ENCODE measurements at places on chromosomes 4 and X.

DNA sequence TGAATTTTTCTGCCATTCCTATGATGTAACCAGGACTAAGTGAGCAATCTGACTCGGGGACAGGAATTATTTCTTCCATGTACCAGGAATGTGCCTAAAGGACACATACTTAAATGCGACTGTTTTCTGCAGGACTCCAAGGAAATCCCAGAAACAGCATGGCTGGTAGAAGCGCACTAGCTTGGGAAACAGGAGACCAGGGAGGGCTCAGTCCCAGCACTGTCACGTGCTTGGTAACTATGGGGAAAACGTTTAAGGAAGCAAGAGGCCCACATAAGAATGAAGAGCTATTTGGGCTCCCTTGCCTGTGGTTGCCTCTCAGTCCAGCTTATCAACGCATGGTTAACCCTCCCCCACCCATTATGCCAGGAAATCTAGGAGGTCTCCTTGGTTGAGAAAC lies 19.6 kb downstream of the MPP1 start:
- no peak for DNase-seq

DNA sequence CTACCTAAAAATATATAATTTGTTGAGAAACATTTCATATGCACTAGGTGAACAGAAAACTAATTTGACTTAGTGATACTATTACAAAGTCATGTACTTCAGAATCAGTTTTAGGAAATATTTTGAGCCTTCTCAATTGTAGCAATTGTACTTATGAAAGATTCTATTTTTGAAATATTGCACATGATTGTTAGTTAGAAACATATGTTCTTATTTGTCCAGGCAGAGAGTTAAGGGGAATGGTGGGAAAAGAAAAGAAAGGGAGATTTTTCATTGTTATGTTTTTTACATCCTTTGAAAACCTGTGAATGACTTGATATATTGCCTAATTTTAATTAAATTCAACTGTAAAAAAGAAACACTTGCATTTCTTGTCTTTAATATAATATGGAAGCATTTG lies 66.0 kb downstream of the GLRB start:
- no peak for DNase-seq

DNA sequence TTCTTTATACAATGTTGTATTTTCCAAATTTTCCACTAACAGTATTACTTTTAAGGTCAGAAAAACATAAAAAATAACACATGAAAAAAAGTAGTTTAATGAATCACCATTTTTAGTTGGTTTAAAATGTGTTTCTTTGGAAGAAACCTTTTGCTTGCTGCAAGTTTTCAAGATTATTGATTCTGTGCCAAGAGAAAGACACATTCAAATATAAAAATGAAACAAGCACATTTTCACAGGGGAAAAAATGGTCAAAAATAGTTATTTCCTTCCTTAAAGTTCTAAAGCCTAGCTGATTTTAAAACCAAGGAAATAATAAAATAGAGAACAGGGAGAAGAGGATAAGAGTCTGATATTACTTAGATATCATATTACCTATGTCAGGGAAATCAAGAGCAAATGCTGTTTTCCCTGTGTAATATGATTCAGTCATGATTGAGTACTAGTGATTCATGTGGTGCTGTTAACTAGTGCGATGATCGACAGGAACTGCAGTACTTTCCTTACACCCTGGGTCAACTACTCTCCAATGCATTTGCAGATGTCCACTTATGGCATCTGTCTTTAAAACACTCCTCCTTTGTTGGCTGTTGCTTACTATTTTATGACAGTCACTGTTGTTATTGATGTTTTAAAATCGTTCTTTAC lies 103.8 kb downstream of the CAMK2D start:
- DNase-seq = no peak

GRCh38 chr4:87521757-87522374 lies 7.3 kb downstream of the SPARCL1 start:
- DNase-seq = no peak

- no peak for DNase-seq
Measured at GRCh38 chr4:39543034-39543433, 15.8 kb upstream of the UGDH start.

GRCh38 chrX:134604701-134605311 lies 53.5 kb downstream of the PLAC1 start:
- DNase-seq = no peak

- no peak for DNase-seq
Measured at GRCh38 chr4:182250446-182250845, 7.2 kb downstream of the TENM3 start.

DNA sequence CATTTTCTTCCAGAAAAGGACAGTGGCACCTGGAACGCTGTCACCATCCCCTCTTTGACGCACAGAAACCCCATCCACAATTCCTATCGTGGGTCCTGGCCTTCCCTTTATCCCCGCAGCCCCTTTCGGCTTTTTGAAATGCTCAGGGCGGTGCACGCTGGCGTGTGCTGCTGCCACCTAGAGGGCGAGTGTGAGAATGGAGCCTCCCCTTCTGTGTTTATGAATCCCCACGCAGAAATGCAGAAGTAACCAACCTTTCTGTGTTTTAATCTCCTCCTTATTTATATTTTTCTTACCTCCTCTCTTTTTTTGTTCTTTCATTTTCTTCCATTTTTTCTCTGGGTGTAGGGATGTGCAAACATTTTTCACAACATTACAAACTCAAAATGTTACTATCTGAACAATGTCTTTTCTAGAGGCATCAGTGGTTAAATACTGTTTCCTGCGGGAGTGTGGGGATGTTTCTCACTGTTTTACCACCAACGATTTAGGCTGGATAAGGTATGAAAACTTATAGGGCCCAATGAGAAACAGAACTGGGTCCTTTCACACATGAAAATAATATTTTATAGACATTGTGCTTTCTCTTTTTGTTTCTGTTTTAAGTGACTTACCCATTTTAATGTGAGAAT lies 50.0 kb downstream of the TMA16 start:
- peak; percentile 79 for DNase-seq

DNA sequence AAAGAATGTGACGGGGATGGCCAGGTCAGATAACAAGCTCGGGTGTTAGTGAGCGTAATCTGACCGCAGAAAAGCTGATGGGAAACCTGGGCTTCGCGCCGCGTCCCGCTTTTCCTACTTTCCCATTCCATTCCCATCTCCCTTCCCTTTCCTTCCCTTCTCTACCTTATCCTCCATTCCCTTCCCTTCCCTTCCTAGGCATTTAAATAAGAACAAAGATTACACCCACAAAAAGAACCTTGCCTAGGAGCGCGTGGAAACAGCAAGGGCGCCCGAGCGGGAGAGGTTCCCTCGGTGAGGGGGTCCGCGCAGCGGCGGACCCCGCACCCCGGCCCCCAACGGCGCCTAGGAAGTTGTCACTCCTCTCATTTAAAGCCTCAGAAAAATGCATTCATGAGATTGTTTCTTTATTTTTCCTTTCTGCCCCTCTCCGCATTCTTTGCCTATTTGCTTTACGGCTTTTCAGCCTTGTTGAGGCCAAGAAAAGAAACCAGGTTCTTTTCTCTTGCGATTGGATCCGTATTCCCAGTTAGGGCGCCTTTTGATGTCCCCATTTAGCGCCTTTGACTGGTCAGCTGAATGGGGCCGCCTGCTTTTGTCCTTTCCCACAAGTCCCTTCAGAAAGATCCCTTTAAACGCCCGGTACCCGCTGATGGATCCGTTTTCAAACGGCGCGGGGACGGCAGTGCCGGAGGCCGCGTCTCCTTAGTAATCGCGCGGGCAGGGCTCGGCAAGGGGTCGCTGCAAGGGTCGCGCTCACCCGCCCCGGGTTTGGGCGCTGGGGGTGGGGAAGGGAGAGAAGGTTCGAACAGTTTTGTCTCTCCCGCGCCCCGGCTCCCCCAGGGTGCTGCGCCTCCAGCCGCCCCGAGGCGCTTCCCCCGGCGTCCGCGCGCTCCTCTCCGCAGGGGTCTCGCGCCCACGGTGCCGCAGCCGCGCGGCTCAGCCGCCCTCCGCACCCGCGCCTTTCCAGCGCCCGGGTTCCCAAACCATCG lies 54.1 kb upstream of the TMEM33 start:
- no peak for DNase-seq

- no peak for DNase-seq
Measured at GRCh38 chr4:83112231-83112630, 2.3 kb downstream of the PLAC8 start.

GRCh38 chr4:4364061-4364460 lies 22.8 kb upstream of the NSG1 start:
- DNase-seq = no peak

- DNase-seq = no peak
Measured at GRCh38 chr4:15117270-15117946, 115.1 kb downstream of the CPEB2 start.

DNA sequence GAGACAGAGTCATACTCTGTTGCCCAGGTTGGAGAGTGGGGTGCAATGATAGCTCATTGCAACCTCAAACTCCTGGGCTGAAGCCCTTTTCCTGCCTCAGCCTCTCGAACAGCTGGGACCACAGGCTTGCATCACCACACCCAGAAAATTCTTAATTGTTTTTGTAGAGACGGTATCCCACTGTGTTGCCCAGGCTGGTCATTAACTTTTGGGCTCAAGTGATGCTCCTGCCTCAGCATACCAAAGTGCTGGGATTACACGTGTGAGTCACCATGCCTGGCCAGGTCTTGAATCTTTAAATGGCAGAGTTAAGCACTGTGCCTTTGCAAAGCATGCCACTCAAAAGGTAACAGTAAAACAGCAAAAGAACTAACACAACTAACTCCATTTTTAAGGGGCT lies 28.6 kb upstream of the BBS12 start:
- DNase-seq = no peak

- DNase-seq = no peak
Measured at GRCh38 chrX:39513836-39514235, 583.9 kb downstream of the BCOR start.

GRCh38 chrX:29043746-29044145 lies 456.5 kb downstream of the IL1RAPL1 start:
- no peak for DNase-seq

DNA sequence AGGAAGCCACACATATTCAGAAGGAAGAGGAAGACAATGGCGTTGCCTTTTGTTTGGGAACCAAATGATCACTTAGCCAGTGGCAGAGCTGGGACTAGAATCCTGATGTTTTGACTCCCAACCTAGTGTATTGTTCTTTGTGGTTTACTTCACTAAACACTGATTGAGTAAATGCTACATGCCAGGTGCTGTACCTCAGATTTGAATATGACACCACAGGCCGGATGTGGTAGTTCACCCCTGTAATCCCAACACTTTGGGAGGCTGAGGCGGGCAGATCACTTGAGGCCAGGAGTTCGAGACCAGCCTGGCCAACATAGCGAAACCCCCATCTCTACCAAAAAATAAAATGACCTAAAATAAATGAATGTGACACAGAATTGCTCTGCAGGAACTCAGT lies 8.4 kb downstream of the NDUFA1 start:
- DNase-seq = no peak

GRCh38 chr4:33924811-33925210 lies 2319.5 kb downstream of the ARAP2 start:
- no peak for DNase-seq

- no peak for DNase-seq
Measured at GRCh38 chr4:14620567-14621141, 381.6 kb upstream of the CPEB2 start.

DNA sequence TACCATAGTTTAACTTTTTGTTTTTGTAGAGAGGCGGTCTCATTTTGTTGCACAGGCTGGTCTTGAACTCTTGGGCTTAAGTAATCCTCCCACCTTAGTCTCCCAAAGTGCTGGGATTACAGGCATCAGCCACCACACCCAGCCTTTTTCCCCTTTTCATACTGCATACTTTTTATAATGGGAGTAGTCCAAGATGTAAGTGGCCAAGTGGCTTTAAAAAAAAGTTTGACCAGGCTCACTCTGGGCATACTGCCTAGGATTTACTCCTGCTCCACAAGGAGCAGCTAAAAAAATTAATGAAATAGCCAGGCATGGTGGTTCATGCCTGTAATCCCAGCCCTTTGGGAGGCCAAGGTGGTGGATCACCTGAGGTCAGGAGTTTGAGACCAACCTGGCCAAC lies 6.0 kb downstream of the GRSF1 start:
- no peak for DNase-seq

GRCh38 chr4:15884666-15885065 lies 53.9 kb downstream of the FGFBP1 start:
- DNase-seq = no peak

DNA sequence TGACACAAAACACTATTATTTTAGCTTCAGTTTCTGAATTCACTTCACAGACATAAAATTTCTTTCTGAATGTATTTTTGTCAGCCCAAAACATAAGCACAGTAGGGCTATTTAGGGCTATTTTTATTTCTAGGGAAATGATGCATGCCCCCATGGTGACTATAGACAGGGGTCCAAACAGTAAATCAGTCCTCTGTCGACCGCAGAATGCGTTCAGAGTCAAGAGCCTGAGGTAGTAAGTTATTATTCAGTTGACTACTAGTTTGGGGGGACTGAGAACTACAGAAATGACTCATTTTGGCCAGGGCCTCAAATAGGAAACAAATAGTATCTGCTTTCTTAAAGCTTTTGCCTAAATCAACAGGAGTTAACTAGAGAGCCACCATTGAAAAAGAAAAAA lies 414.4 kb downstream of the AFF2 start:
- DNase-seq = no peak

GRCh38 chr4:8439914-8440491 lies 520 bp downstream of the ACOX3 start:
- no peak for DNase-seq

DNA sequence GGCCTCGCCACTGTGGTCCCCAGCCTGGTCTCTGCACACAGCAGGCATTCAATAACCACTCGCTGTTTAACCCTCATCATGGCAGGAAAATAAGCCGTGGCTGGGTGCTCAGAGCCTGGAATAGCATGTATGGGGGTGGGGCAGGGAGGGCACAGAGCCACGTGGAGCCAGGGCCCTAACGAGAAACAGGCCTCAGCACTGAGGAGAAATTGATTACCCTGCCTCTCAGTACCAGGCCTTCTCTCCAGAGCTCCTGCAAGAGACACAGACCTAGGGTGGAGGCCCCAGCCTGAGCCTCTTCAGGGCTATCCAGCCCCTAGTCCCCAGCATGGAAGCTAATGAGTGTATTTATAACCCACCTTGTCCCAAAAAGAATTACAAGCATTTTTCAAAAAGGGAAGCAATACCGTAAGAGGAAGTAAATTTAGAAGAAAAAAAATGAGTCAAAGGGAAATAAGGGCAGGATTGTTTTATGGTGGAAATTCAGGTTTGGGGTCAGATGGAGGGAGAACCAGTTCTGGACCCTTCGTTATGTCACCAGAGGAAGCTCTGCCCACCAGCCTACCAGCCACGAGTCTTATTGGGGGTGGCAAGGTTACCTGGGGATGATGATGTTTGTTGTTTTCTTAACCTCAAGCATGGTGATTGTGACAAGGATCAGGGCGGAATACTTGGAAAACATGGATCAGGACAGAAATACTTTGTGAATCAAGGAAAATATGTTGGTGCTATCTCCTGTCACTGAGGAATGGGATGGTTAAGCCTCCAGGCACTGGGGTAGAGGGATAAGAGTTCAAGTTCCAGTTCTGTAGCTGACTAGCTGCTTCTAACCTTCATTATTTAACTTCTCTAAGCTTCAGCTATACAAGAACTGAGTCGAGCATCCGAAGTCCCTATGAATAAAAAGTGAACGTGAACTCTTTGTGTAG lies 101.9 kb upstream of the RBPJ start:
- no peak for DNase-seq

- DNase-seq = no peak
Measured at GRCh38 chr4:1664141-1664540, 20.0 kb downstream of the FAM53A start.
